ENCODE measurements at places on chromosomes 11 and 22. TPM values are rescaled to one million over a fixed set of nuclear protein-coding genes. Genes with fewer than 3 reads are reported as not detected.

DNA sequence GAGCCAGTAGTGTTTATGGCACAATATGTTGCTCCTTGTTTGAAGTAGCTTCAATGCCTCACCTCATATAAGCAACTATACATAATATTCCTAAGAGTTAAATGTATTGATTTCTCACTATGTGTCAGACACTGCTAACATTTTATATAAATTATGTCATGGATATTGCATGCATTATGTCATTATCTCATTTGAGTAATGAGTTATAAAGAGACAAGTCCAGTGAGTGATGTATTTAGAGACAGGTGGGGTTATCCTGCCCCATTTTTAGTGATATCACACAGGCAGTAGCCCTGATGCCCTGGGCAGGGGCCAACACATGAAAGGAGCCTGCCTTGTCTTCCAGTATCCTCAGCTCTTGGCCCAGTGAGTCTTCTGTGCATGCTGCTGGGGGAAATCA lies 247.0 kb upstream of the SESN3 start:
- no peak for DNase-seq

- no peak for DNase-seq
Observed at GRCh38 chr22:46905415-46905814, 143.0 kb downstream of the TBC1D22A start.

DNA sequence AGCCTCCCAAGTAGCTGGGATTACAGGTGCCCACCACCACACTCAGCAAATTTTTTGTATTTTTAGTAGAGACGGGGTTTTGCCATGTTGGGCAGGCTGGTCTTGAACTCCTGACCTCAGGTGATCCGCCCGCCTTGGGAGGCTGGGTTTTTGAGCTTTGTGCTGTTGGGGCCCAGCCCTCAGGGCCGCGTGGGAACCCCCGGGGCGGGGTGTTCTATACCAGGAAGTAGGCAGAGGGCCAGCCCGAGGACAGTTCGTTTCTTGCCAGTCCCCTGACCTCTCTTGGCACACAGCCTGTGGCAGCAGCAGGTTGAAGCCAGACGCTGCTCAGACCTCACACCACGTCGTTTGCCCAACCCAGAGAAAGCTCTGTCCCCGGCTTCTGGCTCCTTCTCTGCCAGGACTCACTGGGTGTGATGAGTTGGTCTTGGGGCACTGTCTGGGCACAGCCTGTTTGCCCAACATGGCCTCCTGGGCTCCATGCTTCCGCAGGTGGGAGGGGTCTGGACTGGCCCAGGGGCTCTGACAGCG lies 24.9 kb upstream of the CHKA start:
- DNase-seq, result no peak

GRCh38 chr11:13921545-13921944 lies 41.0 kb upstream of the SPON1 start:
- DNase-seq, result no peak

GRCh38 chr11:130389335-130389935 lies 39.0 kb downstream of the ADAMTS8 start:
- DNase-seq, result no peak

DNA sequence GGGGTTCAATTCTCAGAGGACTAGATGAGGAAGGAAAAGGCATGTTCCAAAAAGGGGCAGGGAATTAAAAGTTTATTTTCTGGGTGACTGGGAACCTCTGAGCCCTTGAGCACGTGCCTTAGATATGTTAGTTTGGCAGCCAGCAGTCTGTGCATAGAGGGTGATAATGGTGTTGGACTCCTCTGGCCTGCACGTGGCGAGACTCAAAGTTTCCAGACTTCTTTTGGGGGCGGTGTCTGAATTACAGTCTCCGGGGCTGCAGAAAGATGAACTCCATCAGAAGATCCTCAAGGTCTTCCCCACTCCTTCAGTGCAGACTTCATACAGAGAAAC lies 861 bp upstream of the ZNRF3 start:
- peak; percentile 8 for DNase-seq

GRCh38 chr11:110990311-110990710 lies 255.2 kb upstream of the POU2AF2 start:
- no peak for DNase-seq

DNA sequence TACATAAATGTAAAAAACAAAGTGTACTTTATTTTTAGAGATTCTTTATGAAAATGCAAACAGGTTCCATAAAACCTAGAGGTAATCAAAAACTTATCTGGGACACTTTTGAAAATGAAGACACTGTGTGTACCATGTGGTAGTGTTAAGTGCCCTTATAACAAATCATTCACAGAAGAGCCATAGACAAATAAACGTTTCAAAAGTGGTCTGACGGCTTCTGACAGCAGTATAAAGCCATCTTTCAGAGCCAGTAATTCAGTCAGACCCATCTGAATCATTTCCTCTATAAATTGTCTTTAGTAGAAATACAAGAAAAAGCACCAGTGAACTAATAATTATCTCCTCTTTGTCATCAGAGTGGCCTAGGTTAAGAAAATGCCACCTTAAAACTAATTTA lies 100.0 kb downstream of the PAX6 start:
- no peak for DNase-seq

DNA sequence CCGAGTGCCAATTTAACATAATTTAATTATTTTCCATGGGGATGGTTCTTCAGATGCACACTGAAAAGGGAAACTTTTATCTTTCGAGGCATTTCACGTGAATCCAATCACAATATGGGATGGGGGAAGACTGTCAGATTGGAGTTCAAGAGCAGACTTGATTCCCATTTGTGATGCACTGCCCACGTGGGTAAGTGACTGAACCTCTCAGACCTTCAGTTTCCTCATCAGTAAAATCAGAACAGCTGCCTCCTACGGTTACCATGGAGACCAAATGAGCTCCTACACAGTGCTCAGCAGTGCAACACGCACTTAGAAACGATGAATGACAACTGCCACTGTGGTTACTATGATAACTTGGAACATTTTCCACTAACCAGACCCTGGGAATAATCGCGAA lies 21.7 kb downstream of the KIAA0930 start:
- DNase-seq, result no peak

GRCh38 chr11:2934611-2935239 lies 5.5 kb upstream of the PHLDA2 start:
- no peak for DNase-seq

- DNase-seq, result no peak
Observed at GRCh38 chr11:1161410-1162137, 3.8 kb downstream of the MUC5AC start.

- no peak for DNase-seq
Observed at GRCh38 chr22:42344361-42344905, 74.0 kb upstream of the TCF20 start.

GRCh38 chr22:25644122-25644521 lies 79.6 kb downstream of the GRK3 start:
- DNase-seq, result no peak

DNA sequence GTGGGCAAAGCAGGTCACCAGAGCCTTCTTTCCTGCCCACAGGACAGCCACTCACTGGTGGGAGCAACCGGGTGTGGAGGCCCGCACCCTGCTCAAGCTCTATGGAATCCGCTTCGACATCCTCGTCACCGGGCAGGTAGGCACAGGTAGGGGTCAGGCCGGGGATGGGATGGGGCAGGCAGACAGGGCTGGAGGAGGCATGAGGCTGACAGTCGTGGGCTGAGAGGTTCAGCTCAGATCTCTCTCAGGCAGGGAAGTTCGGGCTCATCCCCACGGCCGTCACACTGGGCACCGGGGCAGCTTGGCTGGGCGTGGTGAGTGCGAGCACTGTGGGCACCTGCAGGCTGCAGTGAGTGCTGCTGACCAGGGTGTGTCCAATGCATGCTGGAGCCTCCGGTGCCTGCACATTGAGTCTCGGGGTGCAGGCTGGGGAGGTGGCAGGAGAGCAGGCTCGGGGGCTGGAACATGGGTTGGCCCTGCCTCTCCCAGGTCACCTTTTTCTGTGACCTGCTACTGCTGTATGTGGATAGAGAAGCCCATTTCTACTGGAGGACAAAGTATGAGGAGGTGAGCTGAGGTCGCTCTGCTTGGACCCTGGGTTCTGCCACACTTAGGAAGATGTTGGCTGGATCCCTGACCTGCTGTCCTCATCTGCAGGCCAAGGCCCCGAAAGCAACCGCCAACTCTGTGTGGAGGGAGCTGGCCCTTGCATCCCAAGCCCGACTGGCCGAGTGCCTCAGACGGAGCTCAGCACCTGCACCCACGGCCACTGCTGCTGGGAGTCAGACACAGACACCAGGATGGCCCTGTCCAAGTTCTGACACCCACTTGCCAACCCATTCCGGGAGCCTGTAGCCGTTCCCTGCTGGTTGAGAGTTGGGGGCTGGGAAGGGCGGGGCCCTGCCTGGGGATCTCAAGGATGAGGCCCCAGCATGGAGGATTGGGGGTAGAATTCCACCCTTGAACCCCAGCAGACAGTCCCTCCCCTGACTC lies 6.3 kb downstream of the SLC7A4 start:
- DNase-seq, result no peak

- DNase-seq, result no peak
Observed at GRCh38 chr22:45238957-45239680, 1.6 kb downstream of the KIAA0930 start.

DNA sequence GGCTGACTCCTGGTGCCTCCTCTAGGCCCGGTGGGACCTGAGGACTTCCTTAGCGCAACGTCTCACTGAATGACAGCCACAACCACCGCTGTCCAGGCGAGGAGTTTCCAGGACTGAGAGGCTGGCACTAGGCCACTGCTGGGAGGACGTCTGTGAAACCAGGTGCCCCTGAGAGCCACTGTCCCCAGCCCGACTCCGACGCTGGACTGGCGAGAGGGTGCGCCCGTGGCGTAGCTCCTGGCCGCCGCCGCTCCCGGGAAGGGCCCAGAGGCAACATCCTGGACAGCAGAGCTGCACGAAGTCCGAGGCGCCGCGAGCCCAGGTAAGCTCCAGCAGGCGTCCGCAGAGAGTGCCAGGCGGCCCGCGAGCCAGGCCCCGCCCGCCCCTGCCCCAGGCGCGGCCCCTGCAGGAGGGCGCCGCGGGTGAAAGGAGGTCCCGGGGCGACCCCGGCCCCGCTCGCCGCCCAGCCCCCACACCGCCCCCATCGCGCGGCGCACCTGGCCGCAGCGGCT lies 525 bp downstream of the DGCR2 start:
- DNase-seq, result no peak

The HMOX1 gene
- 26.4 TPM for total RNA-seq

The TPH1 gene
- 0.42 TPM for total RNA-seq

The IGLL1 gene
- not detected for total RNA-seq

The SAA1 gene
- total RNA-seq, result 8.6 TPM

The ART1 gene
- total RNA-seq, result not detected

The BBOX1 gene
- not detected for total RNA-seq

The C11orf97 gene
- not detected for total RNA-seq
